Esophagus squamous epithelium (tissue), 5 donors: ENCODE measurements at places on chromosomes 1 and 21. TPM values are rescaled to one million over a fixed set of nuclear protein-coding genes. Genes with fewer than 3 reads are reported as not detected.
A peak's percentile ranks its signal among the peaks of the same experiment; 100 is the strongest.

The DNASE2B gene
- total RNA-seq = not detected

The KRTAP7-1 gene
- not detected for total RNA-seq

The NBPF4 gene
- total RNA-seq = not detected

DNA sequence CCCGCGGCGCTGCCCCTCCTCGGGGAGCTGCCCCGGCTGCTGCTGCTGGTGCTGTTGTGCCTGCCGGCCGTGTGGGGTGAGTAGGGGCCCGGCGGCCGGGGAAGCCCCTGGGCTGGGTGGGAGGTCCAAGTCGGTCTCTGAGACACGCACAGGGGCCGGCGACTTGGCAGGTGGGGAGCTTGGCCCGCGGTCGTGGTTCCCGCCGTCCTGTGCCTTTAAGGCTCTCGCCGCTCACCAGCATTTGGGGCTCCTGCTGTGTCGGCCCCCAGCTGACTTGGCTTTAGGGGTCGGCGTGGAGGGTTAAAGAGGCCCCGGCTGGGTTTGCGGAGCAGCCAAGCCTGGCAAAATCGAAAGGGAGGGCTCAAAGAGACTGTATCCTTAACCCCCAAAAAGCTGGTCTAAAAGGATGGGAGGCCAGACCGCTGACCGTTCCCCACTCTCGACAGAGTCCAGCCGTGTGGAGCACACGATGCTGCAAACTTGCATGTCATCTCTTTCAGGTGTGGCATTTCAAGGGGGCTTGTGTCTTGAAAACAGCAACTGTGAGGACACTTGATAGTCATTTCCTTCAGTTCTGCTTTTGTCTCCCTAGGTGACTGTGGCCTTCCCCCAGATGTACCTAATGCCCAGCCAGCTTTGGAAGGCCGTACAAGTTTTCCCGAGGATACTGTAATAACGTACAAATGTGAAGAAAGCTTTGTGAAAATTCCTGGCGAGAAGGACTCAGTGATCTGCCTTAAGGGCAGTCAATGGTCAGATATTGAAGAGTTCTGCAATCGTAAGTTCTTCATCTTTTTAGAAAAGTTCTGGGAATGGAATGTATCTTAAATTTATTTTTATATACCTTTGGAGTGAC lies 540 bp downstream of the CD55 start:
- DNase-seq = no peak
- H3K4me1 ChIP-seq = peaks cover 68% of the 10 kb centered on the region
- peaks cover 35% of the 10 kb centered on the region for H3K36me3 ChIP-seq

GRCh38 chr1:211344152-211344618 lies 17.6 kb downstream of the TRAF5 start:
- no peak for DNase-seq
- H3K27ac ChIP-seq = no peak overlapping the region
- no peaks in the 10 kb centered on the region for H3K36me3 ChIP-seq
- H3K27me3 ChIP-seq = no peaks in the 10 kb centered on the region

- no peaks in the 10 kb centered on the region for H3K27me3 ChIP-seq
- no peak overlapping the region for H3K4me3 ChIP-seq
- H3K27ac ChIP-seq = no peak overlapping the region
Observed at GRCh38 chr21:34635307-34635706, 20.4 kb upstream of the RCAN1 start.

- H3K27ac ChIP-seq = no peak overlapping the region
- no peaks in the 10 kb centered on the region for H3K36me3 ChIP-seq
- no peaks in the 10 kb centered on the region for H3K27me3 ChIP-seq
- DNase-seq = no peak
- H3K4me3 ChIP-seq = no peak overlapping the region
Observed at GRCh38 chr1:101745551-101746270, 251.0 kb downstream of the OLFM3 start.

DNA sequence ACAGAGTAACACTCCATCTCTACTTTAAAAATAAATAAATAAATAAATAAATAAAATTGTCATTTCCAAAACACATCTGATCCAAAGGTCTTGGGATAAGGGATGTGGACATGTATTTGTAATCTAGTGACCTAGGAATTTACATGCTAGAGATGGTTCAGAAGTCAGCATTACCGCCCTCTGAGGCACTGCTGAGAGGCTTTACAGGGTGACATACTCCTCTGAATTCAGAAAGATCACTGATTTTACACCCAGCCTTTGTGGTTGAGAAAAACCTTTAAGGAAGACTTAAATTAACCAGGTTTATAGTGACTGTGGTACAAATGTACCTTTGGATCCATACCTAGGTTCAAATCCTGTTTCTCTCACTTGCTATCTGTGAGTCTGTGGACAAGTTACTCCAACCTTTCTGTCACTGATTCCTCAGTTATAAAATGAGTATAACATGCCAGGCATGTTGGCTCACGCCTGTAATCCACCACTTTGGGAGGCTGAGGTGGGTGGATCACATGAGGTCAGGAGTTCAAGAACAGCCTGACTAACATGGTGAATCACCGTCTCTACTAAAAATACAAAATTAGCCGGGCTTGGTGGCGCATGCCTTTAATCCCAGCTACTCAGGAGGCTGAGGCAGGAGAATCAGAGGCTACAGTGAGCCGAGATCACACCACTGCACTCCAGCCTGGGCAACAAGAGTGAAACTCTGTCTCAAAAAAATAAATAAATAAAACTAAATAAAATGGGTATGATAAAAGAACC lies 20.1 kb downstream of the OSBPL9 start:
- H3K4me3 ChIP-seq = no peak overlapping the region
- H3K27me3 ChIP-seq = no peaks in the 10 kb centered on the region
- H3K27ac ChIP-seq = peak overlapping the region; percentile 78
- no peak for DNase-seq

DNA sequence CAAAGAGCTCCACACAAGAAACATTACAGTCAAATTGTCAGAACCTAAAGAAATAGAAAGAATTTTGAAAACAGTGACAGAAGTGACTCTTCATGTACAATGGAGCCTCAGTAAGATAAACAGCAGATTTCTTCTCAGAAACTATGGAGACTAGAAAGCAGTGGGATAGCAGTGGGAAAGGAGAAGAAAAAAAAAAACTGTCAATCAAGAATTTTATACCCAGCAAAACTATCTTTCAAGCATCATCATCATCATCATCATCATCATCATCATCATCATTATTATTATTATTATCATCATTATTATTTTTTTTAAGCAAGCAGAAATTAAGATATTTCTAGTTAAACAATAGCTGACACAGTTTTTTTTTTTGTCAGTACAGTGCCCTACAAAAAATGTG lies 24.2 kb downstream of the CEP170 start:
- H3K27me3 ChIP-seq = no peaks in the 10 kb centered on the region
- DNase-seq = no peak
- no peak overlapping the region for H3K27ac ChIP-seq
- no peaks in the 10 kb centered on the region for H3K4me1 ChIP-seq
- H3K36me3 ChIP-seq = peaks cover 11% of the 10 kb centered on the region

DNA sequence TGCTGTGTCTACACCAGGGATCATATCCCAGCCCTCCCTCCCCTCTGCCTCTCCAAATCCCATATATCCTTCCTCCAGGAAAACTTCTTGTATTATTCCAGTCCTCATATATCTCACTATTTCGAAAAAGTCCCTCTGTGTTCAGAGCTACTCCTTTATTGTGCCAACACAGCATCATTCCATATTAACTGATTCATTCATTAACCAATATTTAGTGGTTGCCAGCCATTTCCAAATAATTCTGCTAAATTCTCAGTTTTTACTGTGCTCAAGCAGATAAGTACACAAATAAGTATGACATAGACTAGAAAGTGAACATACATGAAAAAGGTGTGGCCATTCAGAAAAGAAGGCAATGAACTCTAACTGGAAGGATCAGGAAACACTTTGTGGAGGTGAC lies 241.6 kb upstream of the DUSP10 start:
- H3K4me1 ChIP-seq = peaks cover 12% of the 10 kb centered on the region
- H3K36me3 ChIP-seq = no peaks in the 10 kb centered on the region
- no peak overlapping the region for H3K4me3 ChIP-seq
- H3K27ac ChIP-seq = no peak overlapping the region
- H3K27me3 ChIP-seq = no peaks in the 10 kb centered on the region

DNA sequence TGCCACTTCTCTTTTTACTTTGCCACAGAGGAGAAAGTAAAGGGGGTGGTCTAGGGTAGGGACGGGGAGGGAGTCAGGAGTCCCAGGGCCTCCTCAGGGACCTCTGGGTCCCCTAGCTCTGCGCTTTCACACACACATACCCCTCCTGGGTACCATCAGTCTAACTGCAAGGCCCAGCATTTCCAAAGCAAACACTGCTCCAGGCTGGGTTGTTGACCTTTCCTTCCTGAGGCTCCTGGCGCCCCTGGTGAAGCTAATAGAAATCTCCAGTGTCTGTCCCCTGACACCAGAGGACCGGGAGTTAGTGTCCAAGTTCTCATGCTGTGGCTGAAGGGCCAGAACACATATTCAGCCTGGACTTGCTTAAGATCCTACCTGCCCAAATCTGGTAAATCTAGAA lies 3.9 kb downstream of the TMEM63A start:
- peaks cover 5% of the 10 kb centered on the region for H3K36me3 ChIP-seq
- no peak for DNase-seq
- peaks cover 94% of the 10 kb centered on the region for H3K4me1 ChIP-seq
